ENCODE measurements at places on chromosomes 16 and 17.

GRCh38 chr17:55717898-55718735 lies 4.5 kb downstream of the TMEM100 start:
- H3K36me3 ChIP-seq: no peaks in the 10 kb centered on the region
- H3K4me1 ChIP-seq: no peaks in the 10 kb centered on the region
- H3K27me3 ChIP-seq: peaks cover 7% of the 10 kb centered on the region
- no peak overlapping the region for H3K4me3 ChIP-seq
- no peak overlapping the region for H3K27ac ChIP-seq
- DNase-seq: peak; percentile 48

DNA sequence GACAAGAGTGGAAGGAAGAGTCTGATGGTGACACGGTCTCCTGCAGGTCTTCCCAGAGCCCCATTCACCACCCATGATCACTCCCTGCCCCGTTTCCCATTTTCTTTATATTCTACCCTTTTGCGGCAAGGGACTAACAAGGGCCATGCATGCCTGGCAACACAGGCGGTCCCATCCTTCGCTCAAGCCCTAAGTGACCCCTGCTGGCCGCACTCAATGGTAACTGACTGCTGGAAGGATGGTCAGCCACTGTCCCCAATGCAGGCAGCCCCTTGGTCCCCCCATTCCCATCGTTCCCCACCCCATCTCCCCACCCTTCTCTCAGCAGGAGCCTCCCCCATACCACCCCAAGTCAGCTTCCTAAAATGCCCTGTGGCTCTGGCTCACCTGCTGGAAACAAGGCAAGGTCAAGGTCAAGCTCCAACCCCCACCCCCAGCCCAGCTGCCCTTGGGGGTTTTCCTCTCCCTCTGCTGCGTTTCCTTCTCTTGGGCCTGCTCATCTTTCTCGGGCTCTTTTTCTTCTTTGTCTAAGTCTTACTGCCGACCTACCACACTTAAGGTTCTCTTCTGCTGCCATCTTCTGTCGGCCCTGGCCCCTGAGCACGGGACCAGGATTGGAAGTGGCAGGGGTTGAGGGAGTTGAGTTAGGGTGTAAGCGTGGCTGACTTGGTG lies 116.0 kb downstream of the RPTOR start:
- no peaks in the 10 kb centered on the region for H3K36me3 ChIP-seq
- no peaks in the 10 kb centered on the region for H3K27me3 ChIP-seq
- H3K4me1 ChIP-seq: peaks cover 35% of the 10 kb centered on the region
- H3K4me3 ChIP-seq: no peak overlapping the region
- H3K27ac ChIP-seq: no peak overlapping the region

- DNase-seq: no peak
- no peak overlapping the region for H3K4me3 ChIP-seq
- no peaks in the 10 kb centered on the region for H3K36me3 ChIP-seq
- no peaks in the 10 kb centered on the region for H3K4me1 ChIP-seq
- H3K27ac ChIP-seq: no peak overlapping the region
Observed at GRCh38 chr16:58084635-58085034, 44.5 kb downstream of the CFAP20 start.

DNA sequence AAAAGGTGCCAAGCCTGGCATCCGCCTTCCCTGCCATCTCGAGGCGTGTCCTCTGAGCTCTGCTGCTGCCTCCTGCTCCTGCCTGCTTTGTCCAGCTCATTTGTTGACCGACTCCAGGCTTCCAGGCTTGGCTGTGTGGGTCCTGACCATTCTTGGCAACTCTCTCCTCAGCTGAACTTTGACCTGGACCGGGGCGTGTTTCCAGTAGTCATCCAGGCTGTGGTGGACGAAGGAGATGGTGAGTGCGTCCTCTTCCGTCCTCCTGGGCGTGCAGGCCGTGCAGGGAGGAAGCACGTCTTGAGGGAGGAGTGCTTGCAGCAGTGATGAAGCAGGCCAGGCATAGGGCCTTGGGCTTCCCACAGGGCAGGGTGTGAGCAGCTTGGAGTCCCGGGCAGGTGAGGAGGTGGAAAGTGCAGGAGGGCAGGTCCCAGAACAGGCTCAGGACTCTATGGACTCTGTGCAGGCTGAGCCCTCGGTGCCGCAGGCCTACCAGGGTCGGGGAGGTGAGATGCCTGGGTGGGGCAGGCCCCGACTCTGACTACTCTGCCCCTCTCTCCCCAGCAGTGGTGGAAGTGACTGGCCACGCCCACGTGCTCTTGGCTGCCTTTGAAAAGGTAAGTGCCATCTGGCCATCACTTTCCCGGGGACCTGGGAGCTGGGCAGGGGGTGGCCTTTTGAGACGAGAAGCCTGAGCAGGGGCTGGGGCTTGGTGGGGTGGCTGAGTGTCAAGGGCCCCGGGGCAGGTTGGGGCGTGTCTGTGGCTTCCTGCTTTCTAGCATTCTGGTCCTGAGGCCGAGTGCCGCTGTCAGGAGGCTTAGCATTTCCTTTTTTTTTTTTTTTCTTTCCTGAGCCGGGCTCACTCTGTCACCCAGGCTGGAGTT lies 28.6 kb upstream of the NUDT16L1 start:
- no peaks in the 10 kb centered on the region for H3K27me3 ChIP-seq
- peaks cover 72% of the 10 kb centered on the region for H3K4me1 ChIP-seq
- no peak overlapping the region for H3K4me3 ChIP-seq

GRCh38 chr17:8073627-8074484 lies 13.7 kb downstream of the ALOX12B start:
- H3K36me3 ChIP-seq: no peaks in the 10 kb centered on the region
- no peak overlapping the region for H3K4me3 ChIP-seq
- peak; percentile 94 for DNase-seq
- no peak overlapping the region for H3K27ac ChIP-seq
- peaks cover 31% of the 10 kb centered on the region for H3K4me1 ChIP-seq
- H3K27me3 ChIP-seq: peaks cover 71% of the 10 kb centered on the region

DNA sequence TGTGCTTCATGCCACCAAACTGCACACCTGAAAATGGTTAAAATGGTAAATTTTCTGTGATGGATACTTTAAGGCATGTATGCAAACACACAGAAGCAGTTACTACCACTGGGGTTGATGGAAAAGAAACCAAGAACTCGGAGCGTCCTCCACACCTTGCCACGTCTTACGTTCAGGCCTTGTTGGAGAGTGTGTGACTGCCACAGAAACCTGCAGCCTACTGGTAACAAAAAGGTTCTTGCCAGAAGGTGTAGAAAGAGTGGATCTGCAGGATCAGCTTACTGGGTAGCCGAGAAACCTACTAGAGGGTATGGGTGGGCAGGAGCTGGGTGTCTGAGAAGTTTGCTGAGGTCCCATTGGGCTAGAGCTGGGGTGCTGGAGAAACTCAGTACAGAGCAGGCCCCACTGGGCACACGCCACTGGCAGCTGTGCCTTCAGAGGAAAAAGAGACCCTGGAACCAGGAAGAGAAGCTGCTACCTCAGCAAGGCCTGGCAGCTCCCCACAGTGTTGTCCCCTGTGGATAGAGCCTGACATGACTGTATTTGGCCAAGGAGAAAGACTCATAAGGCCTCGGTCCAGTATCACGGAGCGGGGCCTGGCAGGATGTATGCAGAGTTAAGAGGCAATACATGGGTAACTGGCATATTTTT lies 204.6 kb downstream of the SEC14L1 start:
- no peak overlapping the region for H3K27ac ChIP-seq
- H3K36me3 ChIP-seq: no peaks in the 10 kb centered on the region
- DNase-seq: no peak
- peaks cover 59% of the 10 kb centered on the region for H3K4me1 ChIP-seq

DNA sequence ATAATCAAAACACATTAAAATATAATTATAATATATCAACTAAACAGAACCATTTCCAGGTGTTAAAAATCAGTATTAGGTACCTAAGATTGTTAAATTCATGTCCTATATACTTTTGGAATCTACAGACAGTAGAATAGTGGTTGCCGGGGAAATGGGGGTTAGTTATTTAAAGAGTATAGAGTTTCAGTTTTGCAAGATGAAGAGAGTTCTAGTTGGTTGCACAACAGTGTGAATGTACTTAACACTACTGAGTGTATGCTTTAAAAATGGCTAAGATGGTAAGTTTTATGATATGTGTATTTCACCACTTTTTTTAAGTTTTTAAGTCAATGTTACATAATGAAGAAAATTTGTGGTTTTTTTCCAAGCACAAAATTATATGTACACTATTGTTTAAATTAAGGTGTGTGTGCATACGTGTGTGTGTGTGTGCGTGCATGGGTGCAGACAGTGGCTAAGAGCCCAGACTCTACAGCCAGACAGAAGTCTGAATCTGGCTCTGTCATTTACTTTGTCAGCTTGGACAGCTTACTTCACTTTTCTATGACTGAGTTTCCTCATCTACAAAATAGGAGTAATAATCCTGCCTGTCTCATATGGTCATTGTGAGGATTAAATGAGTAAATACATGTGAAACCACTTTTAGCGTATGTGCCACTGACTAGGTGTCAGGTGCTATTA lies 25.3 kb upstream of the PHAF1 start:
- H3K27me3 ChIP-seq: no peaks in the 10 kb centered on the region
- H3K27ac ChIP-seq: no peak overlapping the region
- no peaks in the 10 kb centered on the region for H3K36me3 ChIP-seq
- H3K4me3 ChIP-seq: no peak overlapping the region
- DNase-seq: no peak
- no peaks in the 10 kb centered on the region for H3K4me1 ChIP-seq

GRCh38 chr17:82650723-82651122 lies 2.5 kb upstream of the WDR45B start:
- H3K27ac ChIP-seq: no peak overlapping the region
- no peak overlapping the region for H3K4me3 ChIP-seq
- no peaks in the 10 kb centered on the region for H3K36me3 ChIP-seq
- no peaks in the 10 kb centered on the region for H3K27me3 ChIP-seq
- no peak for DNase-seq
- peaks cover 24% of the 10 kb centered on the region for H3K4me1 ChIP-seq

- DNase-seq: no peak
- H3K27me3 ChIP-seq: no peaks in the 10 kb centered on the region
- no peak overlapping the region for H3K27ac ChIP-seq
- H3K4me3 ChIP-seq: peak overlapping the region; percentile 83
Observed at GRCh38 chr17:42422412-42422957, 571 bp downstream of the CAVIN1 start.

- H3K27me3 ChIP-seq: no peaks in the 10 kb centered on the region
- H3K4me3 ChIP-seq: no peak overlapping the region
- no peak overlapping the region for H3K27ac ChIP-seq
- no peaks in the 10 kb centered on the region for H3K4me1 ChIP-seq
- H3K36me3 ChIP-seq: no peaks in the 10 kb centered on the region
Observed at GRCh38 chr16:55144651-55145050, 179.4 kb upstream of the IRX6 start.

DNA sequence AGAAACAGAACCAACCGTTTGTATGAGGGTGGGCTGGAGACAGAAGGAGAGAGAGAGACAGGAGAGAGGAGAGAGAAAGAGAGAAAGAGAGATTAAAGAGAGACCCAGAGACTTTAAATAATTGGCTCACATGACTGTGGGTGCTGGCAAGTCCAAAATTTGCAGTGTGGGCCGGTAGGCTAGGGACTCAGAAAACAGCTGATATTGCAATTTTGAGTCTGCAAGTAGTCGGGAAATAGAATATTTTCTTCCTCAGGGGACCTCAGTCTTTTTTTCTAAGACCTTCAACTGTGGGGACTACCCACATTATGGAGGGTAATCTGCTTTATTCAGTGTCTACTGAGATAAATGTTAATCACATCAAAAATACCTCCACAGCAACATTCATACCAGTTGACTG lies 1439.0 kb downstream of the CDH11 start:
- no peaks in the 10 kb centered on the region for H3K4me1 ChIP-seq
- no peak overlapping the region for H3K27ac ChIP-seq
- H3K36me3 ChIP-seq: no peaks in the 10 kb centered on the region
- no peak overlapping the region for H3K4me3 ChIP-seq
- DNase-seq: no peak

- no peak overlapping the region for H3K4me3 ChIP-seq
- DNase-seq: no peak
- no peaks in the 10 kb centered on the region for H3K4me1 ChIP-seq
- no peak overlapping the region for H3K27ac ChIP-seq
- H3K36me3 ChIP-seq: no peaks in the 10 kb centered on the region
- no peaks in the 10 kb centered on the region for H3K27me3 ChIP-seq
Observed at GRCh38 chr17:55200904-55201303, 63.9 kb upstream of the HLF start.

DNA sequence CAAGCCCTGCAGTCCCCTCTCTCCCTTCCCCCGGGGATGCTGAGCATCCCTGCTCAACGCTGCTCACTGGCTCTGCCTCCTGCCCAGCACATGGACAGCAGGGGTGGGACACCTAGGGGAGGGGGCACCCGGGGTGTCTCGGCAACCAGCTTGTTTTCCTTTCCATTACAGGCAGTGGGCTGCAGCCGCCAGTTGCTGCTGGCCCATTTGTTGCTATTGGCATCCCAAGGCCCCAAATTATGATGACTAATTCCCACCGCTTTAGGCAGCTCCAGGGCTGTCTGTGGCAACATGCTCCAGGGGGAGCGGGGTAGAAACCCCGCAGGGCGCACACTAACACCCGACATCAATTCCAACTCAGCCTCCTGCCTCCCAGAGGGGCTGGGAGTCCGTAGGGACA lies 4.9 kb downstream of the SDK2 start:
- no peak for DNase-seq
- H3K27me3 ChIP-seq: peaks cover 48% of the 10 kb centered on the region
- peaks cover 31% of the 10 kb centered on the region for H3K4me1 ChIP-seq
- H3K27ac ChIP-seq: no peak overlapping the region

DNA sequence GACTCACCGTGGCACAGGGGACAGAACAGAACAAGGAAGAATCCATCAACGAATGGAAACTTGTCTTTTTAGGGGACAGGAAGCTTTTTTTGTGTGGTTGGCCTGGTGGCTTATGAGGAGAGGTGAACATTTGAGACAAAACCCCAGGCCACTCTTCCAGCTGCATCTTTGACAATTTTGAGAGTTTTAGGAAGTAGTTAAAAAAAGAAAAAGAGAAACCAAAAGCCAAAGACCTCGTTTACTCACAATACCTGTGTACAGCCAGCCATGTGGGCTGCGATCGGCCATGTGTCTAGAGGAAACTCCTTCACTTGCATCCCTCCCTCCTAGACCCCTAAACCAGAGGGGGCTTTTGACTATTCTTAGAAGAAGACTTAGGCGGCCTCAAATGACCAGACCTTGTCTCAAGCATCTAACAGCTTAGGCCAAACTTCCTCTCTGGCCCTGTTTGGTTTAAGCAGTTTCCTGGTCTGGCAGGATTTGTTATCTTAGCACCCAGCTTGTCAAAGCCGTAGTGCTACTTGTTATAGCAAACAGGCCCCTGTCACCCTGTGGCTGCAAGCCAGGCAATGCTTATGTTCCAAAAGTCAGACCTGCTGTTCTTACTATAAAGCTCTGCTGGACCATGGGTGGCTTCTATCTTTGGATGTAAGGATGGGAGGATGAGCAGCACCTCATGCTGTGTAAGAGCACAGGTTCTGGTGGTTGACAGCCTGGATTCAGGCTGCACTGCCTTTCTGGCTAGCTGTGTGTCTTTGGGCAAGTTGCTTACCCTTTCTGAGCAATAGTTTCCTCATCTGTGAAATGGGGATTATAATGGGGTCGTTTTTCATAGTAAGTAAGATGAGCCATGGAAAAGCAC lies 17.7 kb downstream of the KSR1 start:
- peak overlapping the region; percentile 84 for H3K27ac ChIP-seq
- H3K27me3 ChIP-seq: no peaks in the 10 kb centered on the region
- peaks cover 3% of the 10 kb centered on the region for H3K4me1 ChIP-seq

DNA sequence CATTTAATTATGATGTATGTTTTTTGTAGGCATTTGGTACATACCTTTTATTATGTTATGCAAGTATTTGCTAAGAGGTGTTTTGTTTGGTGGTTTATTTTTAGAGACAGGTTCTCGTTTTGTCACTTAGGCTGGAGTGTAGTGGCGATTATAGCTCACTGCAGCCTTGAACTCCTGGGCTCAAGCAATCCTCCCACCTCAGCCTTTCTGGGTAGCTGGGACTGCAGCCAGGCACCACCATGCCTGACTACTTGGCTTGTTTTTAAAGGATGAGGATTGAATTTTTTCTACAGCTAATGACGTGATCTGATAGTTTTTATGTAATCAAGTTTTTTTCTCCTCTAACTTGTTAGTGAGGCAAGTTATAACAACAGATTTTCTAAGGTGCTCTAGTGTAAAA lies 199.6 kb downstream of the SPECC1 start:
- no peak overlapping the region for H3K27ac ChIP-seq
- no peaks in the 10 kb centered on the region for H3K27me3 ChIP-seq
- peaks cover 4% of the 10 kb centered on the region for H3K4me1 ChIP-seq

Data from T-cell (primary cell).